PC-3 (cell line): ENCODE measurements at places on chromosomes 6 and 20. TPM values are rescaled to one million over a fixed set of nuclear protein-coding genes. Genes with fewer than 3 reads are reported as not detected.

Gene RAMACL
- 0.26 and 0.92 TPM in 2 replicates for total RNA-seq

Gene ADAM33
- 0.11 TPM in 1 of 2 replicates, not detected in the other for total RNA-seq

Gene SDCBP2
- total RNA-seq: 14.4 and 25.5 TPM in 2 replicates

Gene ARMC2
- 0.29 and 1.1 TPM in 2 replicates for total RNA-seq

Gene SLC26A8
- not detected in 2 replicates for total RNA-seq

Gene DEF6
- 37.3 and 42.8 TPM in 2 replicates for total RNA-seq

Gene COL21A1
- 0.35 and 1.0 TPM in 2 replicates for total RNA-seq

Gene PLCG1
- 68.8 and 112 TPM in 2 replicates for total RNA-seq

Gene PRDM13
- not detected in 2 replicates for total RNA-seq

Gene HNF4A
- total RNA-seq: not detected in 2 replicates

Gene BPIFB1
- total RNA-seq: not detected in 2 replicates

Gene PLAGL1
- 10.9 and 14.4 TPM in 2 replicates for total RNA-seq
